ENCODE measurements at places on chromosomes 2 and 18.

- no peak for DNase-seq
These were observed 39.6 kb downstream of the INHBB start for GRCh38 chr2:120385355-120386127.

GRCh38 chr2:231343988-231344387, 51.5 kb upstream of the B3GNT7 start:
- DNase-seq = no peak

GRCh38 chr2:23404426-23404825, 19.4 kb downstream of the KLHL29 start:
- no peak for DNase-seq

DNA sequence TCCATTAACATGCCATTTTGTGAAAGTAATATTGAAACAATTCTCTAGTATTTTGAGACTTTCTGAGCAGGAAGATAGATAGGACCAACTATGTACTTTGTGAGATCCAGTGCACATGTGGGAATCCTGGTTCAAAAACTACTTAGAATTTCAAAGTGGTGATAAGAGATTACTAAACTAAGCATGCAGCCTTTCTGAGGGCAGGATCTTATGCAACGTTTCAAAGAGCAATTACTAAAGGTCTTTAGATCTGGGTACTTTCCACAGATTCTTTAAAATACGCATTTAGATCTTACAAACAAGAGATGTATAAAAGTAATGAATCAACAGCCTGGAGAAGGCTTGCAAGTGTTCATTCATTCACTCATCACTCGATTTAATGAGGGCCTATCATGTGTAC, 124.4 kb upstream of the TRIB2 start:
- DNase-seq = no peak
